Right renal pelvis (tissue), 4 donors: ENCODE measurements at places on chromosomes 3 and 15. TPM values are rescaled to one million over a fixed set of nuclear protein-coding genes. Genes with fewer than 3 reads are reported as not detected.

SLC38A3 gene
- polyA plus RNA-seq: 9.6 TPM

MESP2 gene
- polyA plus RNA-seq: 0.80 TPM

ZNF662 gene
- polyA plus RNA-seq: 26.9 TPM

PEX5L gene
- polyA plus RNA-seq: 0.79 TPM

CCR3 gene
- polyA plus RNA-seq: not detected

HGD gene
- 75.7 TPM for polyA plus RNA-seq

SNX22 gene
- polyA plus RNA-seq: 1.6 TPM

SMCO1 gene
- polyA plus RNA-seq: not detected

GXYLT2 gene
- 11.8 TPM for polyA plus RNA-seq

GRCh38 chr3:105499961-105500360 lies 133.3 kb downstream of the ALCAM start:
- no peak for DNase-seq

- no peak for DNase-seq
Measured at GRCh38 chr15:101023501-101024072, 104.4 kb downstream of the LRRK1 start.

DNA sequence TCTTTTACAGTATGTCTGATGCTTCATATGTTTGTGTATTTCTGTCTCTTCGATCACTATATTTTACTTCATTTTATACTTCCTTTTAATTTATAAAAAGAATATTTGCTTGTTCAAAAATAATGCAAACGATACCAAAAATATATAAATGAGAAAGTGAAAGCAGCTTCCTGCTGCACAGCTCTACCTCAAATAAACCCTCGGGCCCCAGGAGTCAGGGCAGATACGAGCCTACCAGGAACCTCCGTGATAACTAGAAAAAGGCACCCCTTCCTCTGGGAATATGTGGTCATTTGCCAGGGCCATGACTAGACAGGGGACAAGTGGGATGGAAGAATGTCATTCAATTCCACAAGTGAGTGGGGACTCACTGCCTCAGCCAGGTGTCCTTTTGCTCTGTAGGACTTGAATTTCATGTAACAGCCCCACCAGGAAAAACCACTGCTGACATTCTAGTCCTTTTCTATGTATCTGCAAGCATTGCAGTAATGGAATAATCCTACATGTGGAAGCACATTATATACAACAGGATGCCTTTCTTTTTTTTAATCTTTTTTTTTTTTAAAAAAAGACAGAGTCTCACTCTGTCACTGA lies 133.3 kb downstream of the SUCLG2 start:
- no peak for DNase-seq

- DNase-seq: no peak
Measured at GRCh38 chr3:187913617-187914033, 168.4 kb upstream of the BCL6 start.

DNA sequence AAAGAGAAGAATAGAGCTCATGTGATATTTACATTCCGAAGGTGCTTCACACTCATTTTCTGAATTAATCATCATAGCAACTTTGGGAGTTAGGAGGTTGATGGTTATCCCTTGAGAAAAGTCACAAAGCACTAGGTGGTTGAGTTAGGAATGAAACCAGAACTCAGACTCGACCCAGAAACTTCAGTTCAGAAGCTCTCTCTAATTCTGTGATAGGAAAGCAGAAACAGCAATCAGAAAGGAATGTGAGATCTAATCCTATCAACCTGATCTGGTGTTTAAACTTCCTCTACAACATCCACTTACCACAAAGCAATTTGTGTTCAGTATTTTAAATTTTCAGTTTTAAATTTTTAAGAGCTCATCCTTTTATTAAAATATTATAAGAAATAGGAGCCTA lies 211.2 kb downstream of the CNTN3 start:
- DNase-seq: no peak

GRCh38 chr3:143099210-143099609 lies 20.4 kb upstream of the CHST2 start:
- no peak for DNase-seq

GRCh38 chr3:172709774-172710663 lies 848 bp downstream of the NCEH1 start:
- peak; percentile 7 for DNase-seq

DNA sequence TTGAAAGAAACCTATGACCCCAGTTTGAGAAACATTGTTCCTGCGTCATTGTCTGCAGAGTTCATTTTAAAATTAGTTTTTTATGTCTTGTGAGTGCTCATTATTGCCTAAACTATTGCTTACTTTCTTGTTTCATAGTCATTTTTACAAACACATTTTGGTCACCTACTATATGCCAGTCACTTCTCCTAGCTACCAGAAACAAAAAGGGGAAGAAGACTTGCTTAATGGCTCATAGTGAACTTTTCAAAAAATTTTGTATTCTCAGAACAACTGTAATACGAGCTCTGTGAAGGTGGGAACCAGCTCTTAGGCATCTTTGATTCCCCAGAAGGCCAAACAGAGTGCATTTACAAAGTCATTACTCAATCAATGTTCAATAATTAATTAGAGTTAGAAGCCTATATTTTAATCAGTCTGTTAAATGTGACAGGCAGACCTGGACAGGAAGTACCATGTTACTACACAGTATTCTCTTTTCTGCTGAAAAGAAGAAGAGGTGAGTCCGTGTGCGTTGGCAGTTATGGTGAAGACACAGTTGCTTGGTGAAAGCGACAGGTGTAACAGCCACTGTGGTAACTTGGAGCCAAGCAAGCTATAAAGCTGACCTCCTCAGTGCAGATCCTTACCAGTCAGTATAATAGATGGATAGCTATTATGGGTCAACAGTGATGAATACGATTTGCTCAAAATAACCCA lies 46.6 kb downstream of the DPPA2 start:
- DNase-seq: no peak
